Skeletal muscle tissue (tissue), 5 donors: ENCODE measurements at places on chromosomes 1 and 21. TPM values are rescaled to one million over a fixed set of nuclear protein-coding genes. Genes with fewer than 3 reads are reported as not detected.

The NKAIN1 gene
- not detected for total RNA-seq

The BEND5 gene
- 5.7 TPM for total RNA-seq

The LCE1E gene
- not detected for total RNA-seq

The SERPINC1 gene
- not detected for total RNA-seq

The LCE6A gene
- total RNA-seq, result not detected

The TTC22 gene
- not detected for total RNA-seq

The AKNAD1 gene
- under 0.01 TPM for total RNA-seq

The HTR6 gene
- not detected for total RNA-seq
